Central memory CD4-positive, alpha-beta T cell (primary cell): ENCODE measurements at places on chromosomes 5 and 9.
A peak's percentile ranks its signal among the peaks of the same experiment; 100 is the strongest.

DNA sequence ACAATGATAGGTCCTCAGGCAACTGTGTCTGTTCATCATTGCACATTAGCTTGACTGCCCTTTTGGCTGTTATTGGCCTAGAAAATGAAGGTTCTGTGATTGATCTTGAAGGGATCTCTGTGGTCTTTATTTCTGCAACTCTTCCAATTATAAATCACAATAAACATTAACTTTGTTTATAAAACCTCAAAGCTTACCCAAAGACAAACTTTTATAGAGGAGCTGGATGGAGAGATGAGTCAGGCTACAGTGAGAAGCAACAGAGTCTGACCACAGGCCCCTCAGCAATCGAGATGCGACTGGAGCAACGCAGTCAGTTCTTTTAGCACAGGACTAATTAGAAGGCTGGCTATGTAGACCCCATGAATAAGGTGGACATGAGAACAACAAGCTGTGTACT lies 5.3 kb downstream of the MACROH2A1 start:
- DNase-seq = no peak

GRCh38 chr5:169350016-169350415 lies 49.1 kb upstream of the SLIT3 start:
- no peak for DNase-seq

DNA sequence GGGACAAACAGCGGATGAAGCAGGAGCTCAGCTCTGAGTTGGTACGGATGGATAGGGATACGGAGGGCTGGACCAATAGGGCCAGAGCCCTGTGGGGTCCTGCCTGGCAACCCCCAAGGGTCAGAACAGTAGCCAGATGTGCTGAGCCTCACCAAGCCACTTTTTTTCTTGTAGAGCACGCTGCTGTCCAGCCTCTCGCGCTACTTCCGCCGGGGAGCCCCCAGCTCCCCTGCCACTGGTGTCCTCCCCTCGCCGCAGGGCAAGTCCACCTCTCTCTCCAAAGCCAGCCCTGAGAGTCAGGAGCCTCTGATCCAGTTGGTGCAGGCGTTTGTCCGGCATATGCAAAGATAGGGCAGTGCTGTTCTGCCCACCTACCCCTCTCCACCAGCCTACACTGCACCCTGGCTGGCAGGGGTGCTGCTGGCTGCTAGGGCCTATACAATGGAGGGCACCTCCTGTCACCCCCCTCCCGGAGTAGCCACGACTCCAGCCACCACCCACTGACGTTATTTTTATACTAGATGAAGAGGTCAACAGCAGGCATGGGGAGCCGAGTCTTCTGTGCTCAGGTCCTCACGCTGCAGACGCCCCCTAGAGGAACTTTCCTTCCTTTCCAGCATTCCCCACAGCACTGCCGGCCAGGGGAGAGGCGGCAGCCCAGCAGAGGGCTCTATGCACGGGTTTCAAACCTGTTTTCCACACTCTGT lies 21.6 kb downstream of the SH3GLB2 start:
- peak; percentile 23 for DNase-seq

- DNase-seq = no peak
Observed at GRCh38 chr9:117084221-117084620, 330.6 kb downstream of the ASTN2 start.

- DNase-seq = no peak
Observed at GRCh38 chr5:95647886-95648860, 1.6 kb downstream of the RFESD start.

- DNase-seq = peak; percentile 47
Observed at GRCh38 chr5:67160985-67161384, 35.6 kb downstream of the CD180 start.

GRCh38 chr9:14198047-14198840 lies 115.7 kb downstream of the NFIB start:
- DNase-seq = no peak

DNA sequence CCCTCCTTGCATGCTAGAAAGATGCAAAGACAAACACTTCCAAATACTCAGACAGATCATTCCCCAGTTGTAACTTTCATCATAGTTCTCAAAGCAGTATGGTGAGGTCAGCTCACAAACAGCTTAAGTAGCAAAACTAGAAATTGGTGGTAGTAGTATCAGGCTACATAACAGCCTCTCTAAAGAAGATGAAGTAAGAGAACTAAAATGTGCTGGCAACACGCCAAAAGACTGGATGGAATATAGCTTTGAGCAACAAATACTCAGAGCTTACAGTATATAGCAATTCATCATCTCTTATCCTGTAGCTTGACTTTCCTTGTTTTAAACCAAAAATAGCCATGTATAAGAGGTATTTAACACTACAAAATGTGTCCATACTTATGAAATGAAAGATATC lies 7.5 kb downstream of the PFDN1 start:
- DNase-seq = no peak

GRCh38 chr5:39187831-39188731 lies 31.3 kb downstream of the FYB1 start:
- DNase-seq = peak; percentile 48

GRCh38 chr5:96984506-96985192 lies 48.8 kb downstream of the LNPEP start:
- no peak for DNase-seq

- DNase-seq = no peak
Observed at GRCh38 chr9:112377684-112378327, 2.1 kb upstream of the HSDL2 start.
